ENCODE measurements at places on chromosomes 5 and 9. TPM values are rescaled to one million over a fixed set of nuclear protein-coding genes. Genes with fewer than 3 reads are reported as not detected.
A peak's percentile ranks its signal among the peaks of the same experiment; 100 is the strongest.

Gene CYLC2
- not detected for total RNA-seq

Gene MYMK
- total RNA-seq = not detected

Gene ADGRV1
- 0.44 TPM for total RNA-seq

Gene TEX48
- 0.86 TPM for total RNA-seq

- H3K4me3 ChIP-seq = no peak overlapping the region
- DNase-seq = no peak
- no peak overlapping the region for H3K27ac ChIP-seq
- H3K4me1 ChIP-seq = no peaks in the 10 kb centered on the region
These were observed 74.6 kb downstream of the NDUFAF2 start for GRCh38 chr5:61019642-61020041.

GRCh38 chr5:175520321-175520720, 42.0 kb downstream of the SFXN1 start:
- no peak for DNase-seq
- H3K27ac ChIP-seq = no peak overlapping the region
- peaks cover 80% of the 10 kb centered on the region for H3K4me1 ChIP-seq
- H3K36me3 ChIP-seq = peaks cover 20% of the 10 kb centered on the region
- H3K27me3 ChIP-seq = no peaks in the 10 kb centered on the region
- H3K4me3 ChIP-seq = no peak overlapping the region

DNA sequence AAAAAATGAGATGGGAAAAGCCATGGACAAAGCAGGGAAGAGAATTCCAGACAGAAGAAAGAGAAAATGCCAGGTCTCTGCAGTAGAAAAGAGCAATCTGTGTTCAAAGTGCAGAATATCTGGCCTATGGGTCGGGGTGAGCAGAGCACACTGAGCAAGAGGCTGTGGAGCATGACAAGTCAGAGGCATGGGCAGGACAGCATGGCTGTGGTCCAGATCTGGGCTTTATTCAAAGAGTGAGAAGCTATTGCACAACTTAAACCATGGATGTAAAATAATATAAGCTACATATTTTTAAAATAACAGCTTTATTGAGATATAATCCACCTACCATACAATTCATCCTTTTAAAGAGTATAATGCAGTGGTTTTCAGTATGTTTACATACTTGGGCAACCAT, 133.1 kb upstream of the SPDL1 start:
- H3K4me3 ChIP-seq = no peak overlapping the region
- no peak overlapping the region for H3K27ac ChIP-seq
- H3K27me3 ChIP-seq = no peaks in the 10 kb centered on the region
- H3K4me1 ChIP-seq = no peaks in the 10 kb centered on the region
- no peaks in the 10 kb centered on the region for H3K36me3 ChIP-seq
- DNase-seq = no peak

GRCh38 chr9:133943036-133943780, 48.9 kb downstream of the VAV2 start:
- no peaks in the 10 kb centered on the region for H3K4me1 ChIP-seq
- H3K4me3 ChIP-seq = no peak overlapping the region
- no peaks in the 10 kb centered on the region for H3K27me3 ChIP-seq
- no peak overlapping the region for H3K27ac ChIP-seq
- DNase-seq = no peak

DNA sequence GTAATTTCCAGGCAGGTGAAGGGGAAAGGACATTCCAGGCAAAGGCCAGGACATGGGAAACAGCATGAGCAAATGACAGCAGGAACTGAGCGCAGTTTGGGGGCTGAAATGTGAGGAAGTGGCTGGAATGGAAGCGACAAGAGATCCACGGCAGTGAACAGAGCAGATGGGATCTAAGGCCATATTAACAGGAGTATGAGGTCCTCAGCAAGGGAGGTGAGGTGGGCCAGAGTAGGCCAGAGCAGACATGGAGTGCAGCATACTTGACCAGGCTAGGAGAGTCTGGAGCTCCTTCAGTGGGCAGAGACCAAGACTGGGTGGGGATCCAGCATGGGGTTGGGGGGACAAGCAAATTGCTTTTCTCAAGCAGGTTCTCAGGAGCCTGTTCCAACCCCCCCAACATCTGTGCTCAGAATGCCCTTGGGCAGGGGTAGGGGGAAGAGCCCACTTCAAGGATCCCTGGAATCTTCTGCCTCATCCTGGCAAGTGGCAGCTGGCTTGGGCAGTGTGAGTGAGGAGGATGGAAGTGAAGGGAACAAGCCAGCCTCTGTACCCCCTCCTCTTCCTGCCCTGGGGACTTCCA, 34.5 kb downstream of the DAB2IP start:
- no peak overlapping the region for H3K4me3 ChIP-seq
- H3K36me3 ChIP-seq = no peaks in the 10 kb centered on the region
- no peak overlapping the region for H3K27ac ChIP-seq

- H3K4me3 ChIP-seq = no peak overlapping the region
- no peaks in the 10 kb centered on the region for H3K4me1 ChIP-seq
- H3K27me3 ChIP-seq = no peaks in the 10 kb centered on the region
- DNase-seq = no peak
- no peaks in the 10 kb centered on the region for H3K36me3 ChIP-seq
These were observed 21.0 kb upstream of the ALDH1B1 start for GRCh38 chr9:38371495-38371894.

DNA sequence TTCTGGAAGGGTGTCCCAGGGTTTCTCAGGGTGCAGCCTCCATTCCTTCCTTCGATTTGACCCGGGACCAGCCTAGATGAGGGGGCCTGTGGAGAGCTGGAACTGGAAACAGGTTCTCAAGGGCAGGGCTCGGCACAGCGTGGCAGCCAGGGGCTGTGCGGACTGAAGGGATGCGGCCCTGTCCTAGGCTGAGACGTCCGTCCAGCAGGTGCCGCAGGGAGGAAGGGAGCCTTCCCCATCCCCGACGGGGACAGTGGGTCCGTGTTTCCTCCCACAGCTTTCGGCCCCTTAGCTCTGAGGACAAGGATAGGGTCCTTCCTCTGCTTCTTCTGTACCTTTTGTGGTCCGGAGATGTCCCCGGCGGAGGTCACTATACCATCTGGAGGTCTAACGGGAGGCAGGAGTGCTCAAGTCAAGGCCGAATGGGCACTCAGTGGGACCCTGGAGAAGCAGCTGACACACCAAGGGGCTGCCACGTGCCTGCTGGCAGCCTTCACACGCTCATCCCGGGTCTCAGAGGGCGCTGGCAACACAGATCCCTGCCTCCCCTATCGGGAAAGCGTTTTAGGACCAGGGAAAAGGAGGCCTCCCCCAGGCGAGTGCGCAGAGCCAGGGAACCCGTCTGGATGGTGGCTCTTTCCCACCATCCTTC, 49.9 kb downstream of the USP20 start:
- DNase-seq = peak; percentile 21
- peaks cover 52% of the 10 kb centered on the region for H3K4me1 ChIP-seq
- H3K27ac ChIP-seq = peak overlapping the region; percentile 91
- no peaks in the 10 kb centered on the region for H3K27me3 ChIP-seq
- peaks cover 17% of the 10 kb centered on the region for H3K36me3 ChIP-seq

GRCh38 chr5:109141222-109142200, 268.3 kb downstream of the PJA2 start:
- no peak overlapping the region for H3K4me3 ChIP-seq
- no peaks in the 10 kb centered on the region for H3K36me3 ChIP-seq
- H3K27ac ChIP-seq = no peak overlapping the region
- no peaks in the 10 kb centered on the region for H3K27me3 ChIP-seq

DNA sequence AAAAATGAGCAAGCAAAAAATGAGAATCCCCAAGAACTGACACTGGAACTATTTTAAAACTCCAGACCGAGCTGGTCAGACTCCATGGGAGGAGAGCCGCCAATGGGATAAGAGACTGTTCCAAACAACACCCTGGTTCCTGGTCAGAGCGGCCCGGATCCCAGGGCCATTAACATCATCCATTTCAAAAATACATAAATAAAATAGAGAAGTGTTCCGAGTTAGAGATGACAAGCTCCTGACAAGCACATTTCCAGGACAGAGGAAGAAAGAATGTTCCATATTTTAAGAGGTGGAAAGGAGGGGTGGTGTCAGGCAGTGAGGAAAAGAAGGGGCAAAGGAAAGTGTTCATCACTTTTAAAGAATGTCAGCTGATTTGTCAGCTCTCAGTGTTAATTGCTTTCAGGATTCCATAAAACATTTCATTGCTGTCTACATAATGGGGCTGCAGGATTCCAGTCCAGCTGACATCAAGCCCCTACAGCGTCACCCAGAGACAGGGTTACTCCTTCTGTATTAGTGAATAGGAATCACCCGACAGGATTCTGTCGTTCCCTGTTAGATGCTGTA, 202.5 kb upstream of the TRIM32 start:
- H3K4me1 ChIP-seq = no peaks in the 10 kb centered on the region
- no peak for DNase-seq
- no peaks in the 10 kb centered on the region for H3K36me3 ChIP-seq
- no peak overlapping the region for H3K4me3 ChIP-seq
- no peak overlapping the region for H3K27ac ChIP-seq

- no peaks in the 10 kb centered on the region for H3K27me3 ChIP-seq
- no peak for DNase-seq
- no peaks in the 10 kb centered on the region for H3K4me1 ChIP-seq
- no peak overlapping the region for H3K4me3 ChIP-seq
These were observed 93.2 kb downstream of the CDO1 start for GRCh38 chr5:115723220-115723619.
